ENCODE measurements at places on chromosomes 7 and 10. TPM values are rescaled to one million over a fixed set of nuclear protein-coding genes. Genes with fewer than 3 reads are reported as not detected.
A peak's percentile ranks its signal among the peaks of the same experiment; 100 is the strongest.

DNA sequence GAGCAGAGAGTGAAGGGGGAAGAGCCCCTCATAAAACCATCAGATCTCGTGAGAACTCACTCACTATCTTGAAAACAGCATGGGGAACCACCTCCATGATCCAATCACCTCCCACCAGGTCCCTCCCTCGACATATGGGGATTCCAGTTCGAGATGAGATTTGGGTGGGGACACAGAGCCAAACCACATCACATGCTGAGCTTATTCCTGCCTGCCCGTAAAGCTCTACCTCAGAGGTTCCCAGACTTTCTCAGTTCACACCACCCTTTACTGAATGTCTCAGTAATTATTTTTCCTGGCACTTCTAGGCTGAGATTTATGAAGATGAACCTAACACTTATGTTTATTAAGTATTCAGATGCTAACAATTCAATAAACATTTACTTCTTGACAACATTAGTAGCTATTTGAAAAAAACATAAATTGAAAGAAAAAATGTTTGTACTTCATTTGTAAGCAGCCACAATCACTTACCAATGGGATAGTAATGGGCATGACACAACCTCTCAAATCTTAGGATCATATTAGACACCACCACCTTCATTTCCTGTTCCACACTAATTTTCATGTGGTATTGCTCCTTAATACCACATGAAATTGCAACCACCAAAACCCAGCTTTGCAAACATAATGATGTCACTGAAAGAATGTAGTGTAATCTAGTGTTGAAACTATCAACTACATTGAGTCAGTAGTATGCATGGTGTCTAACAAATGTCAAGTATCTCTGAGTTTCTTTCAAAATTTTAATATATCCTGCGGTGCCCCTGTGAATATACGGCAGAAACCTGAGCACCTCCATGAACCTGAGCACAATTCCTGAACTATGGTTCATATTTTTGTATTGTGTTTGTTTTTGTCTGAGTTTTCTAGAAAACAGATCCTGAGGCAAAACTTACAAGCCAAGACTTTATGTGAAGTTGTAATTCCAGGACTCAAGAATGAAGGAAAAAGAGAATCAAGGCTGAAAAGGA lies 4.5 kb upstream of the DGKI start:
- no peak overlapping the region for H3K4me3 ChIP-seq
- DNase-seq: no peak
- no peak overlapping the region for H3K27ac ChIP-seq
- H3K27me3 ChIP-seq: peaks cover 47% of the 10 kb centered on the region
- H3K4me1 ChIP-seq: peaks cover 7% of the 10 kb centered on the region

DNA sequence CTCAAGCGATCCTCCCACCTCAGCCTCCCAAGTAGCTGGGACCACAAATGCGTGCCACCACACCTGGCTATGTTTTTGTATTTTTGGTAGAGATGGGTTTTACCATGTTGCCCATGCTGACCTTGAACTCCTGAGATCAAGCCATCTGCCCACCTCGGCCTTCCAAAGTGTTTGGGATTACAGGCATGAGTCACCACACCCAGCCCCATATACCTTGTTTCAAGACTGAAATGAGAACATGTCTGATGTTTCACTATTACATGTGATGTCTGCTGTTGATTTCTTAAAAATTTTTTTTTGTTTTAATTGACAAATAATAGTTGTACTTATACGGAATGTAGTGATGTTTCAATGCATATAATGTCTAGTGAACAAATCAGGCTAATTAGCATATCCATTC lies 14.5 kb downstream of the KLHL7 start:
- no peak overlapping the region for H3K4me3 ChIP-seq
- no peaks in the 10 kb centered on the region for H3K36me3 ChIP-seq
- H3K27me3 ChIP-seq: no peaks in the 10 kb centered on the region
- DNase-seq: no peak
- H3K27ac ChIP-seq: no peak overlapping the region
- H3K4me1 ChIP-seq: no peaks in the 10 kb centered on the region

GRCh38 chr10:94213980-94214379 lies 148.8 kb downstream of the NOC3L start:
- no peak overlapping the region for H3K27ac ChIP-seq
- H3K27me3 ChIP-seq: peaks cover 6% of the 10 kb centered on the region
- H3K4me1 ChIP-seq: no peaks in the 10 kb centered on the region
- no peak overlapping the region for H3K4me3 ChIP-seq

GRCh38 chr10:76285012-76285411 lies 853.6 kb downstream of the LRMDA start:
- H3K4me3 ChIP-seq: no peak overlapping the region
- H3K4me1 ChIP-seq: no peaks in the 10 kb centered on the region
- no peak for DNase-seq

The ANKRD2 gene
- total RNA-seq: 0.26 TPM

DNA sequence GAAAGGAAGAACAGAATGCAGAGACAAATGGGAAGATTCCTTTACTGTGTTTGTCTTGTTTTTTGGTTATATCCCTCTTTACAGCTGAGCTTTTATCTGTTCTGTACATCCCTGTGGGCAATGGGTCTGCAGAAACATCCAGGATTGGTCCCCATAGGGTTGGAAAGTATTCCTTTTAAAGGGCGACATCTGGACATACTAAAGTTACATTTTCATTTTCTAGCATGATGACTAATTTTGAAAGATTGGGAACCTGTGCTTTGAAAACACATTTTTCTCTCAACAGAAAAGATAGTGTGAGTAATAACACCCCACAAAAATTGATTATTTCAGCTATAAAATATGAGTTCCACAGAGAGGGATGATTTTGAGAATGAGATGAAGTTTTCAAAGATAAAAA lies 435.8 kb downstream of the GPAM start:
- no peak for DNase-seq
- H3K27ac ChIP-seq: no peak overlapping the region
- H3K4me1 ChIP-seq: no peaks in the 10 kb centered on the region
- no peaks in the 10 kb centered on the region for H3K36me3 ChIP-seq

The LHFPL3 gene
- not detected for total RNA-seq

The BPGM gene
- 18.6 TPM for total RNA-seq

GRCh38 chr10:4767033-4767814 lies 58.8 kb upstream of the AKR1E2 start:
- no peaks in the 10 kb centered on the region for H3K4me1 ChIP-seq
- H3K4me3 ChIP-seq: no peak overlapping the region
- no peak overlapping the region for H3K27ac ChIP-seq
- no peak for DNase-seq
- peaks cover 39% of the 10 kb centered on the region for H3K27me3 ChIP-seq

The TMEM213 gene
- total RNA-seq: not detected

- H3K4me1 ChIP-seq: peaks cover 3% of the 10 kb centered on the region
- peak; percentile 53 for DNase-seq
- H3K27me3 ChIP-seq: no peaks in the 10 kb centered on the region
- no peak overlapping the region for H3K4me3 ChIP-seq
- no peak overlapping the region for H3K27ac ChIP-seq
- H3K36me3 ChIP-seq: no peaks in the 10 kb centered on the region
Measured at GRCh38 chr7:140003913-140004382, 58.8 kb downstream of the PARP12 start.

GRCh38 chr10:20622531-20623211 lies 274.4 kb downstream of the NEBL start:
- no peaks in the 10 kb centered on the region for H3K4me1 ChIP-seq
- DNase-seq: no peak
- H3K36me3 ChIP-seq: no peaks in the 10 kb centered on the region
- H3K27ac ChIP-seq: no peak overlapping the region
- H3K27me3 ChIP-seq: no peaks in the 10 kb centered on the region
- no peak overlapping the region for H3K4me3 ChIP-seq

The KNDC1 gene
- 0.32 TPM for total RNA-seq

The TAS2R3 gene
- total RNA-seq: 0.70 TPM

The SGCE gene
- 3.2 TPM for total RNA-seq

DNA sequence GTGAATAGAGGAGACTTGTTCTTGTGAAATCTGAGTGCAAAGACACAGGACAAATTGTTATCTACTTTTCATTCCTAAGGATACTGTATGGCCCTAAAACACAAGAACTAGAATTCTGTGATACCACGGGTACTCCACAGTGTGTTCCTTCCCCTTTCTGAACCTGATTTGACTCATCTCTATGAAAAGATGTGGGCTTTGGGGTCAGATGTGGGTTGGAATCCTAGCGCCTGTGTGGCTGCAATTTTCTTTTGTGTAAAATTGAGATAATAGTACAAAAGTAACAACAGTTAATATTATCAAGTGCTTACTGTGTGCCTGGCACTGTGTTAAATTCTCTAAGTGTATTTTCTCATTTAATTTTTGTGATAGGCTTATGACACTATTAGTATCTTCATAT lies 8.1 kb downstream of the SRGN start:
- peak; percentile 53 for DNase-seq
- H3K4me3 ChIP-seq: no peak overlapping the region
- peaks cover 63% of the 10 kb centered on the region for H3K4me1 ChIP-seq
- H3K27me3 ChIP-seq: no peaks in the 10 kb centered on the region

- H3K27me3 ChIP-seq: no peaks in the 10 kb centered on the region
- no peak for DNase-seq
- H3K4me1 ChIP-seq: no peaks in the 10 kb centered on the region
- H3K27ac ChIP-seq: no peak overlapping the region
Measured at GRCh38 chr10:48454302-48455054, 148.0 kb downstream of the MAPK8 start.

DNA sequence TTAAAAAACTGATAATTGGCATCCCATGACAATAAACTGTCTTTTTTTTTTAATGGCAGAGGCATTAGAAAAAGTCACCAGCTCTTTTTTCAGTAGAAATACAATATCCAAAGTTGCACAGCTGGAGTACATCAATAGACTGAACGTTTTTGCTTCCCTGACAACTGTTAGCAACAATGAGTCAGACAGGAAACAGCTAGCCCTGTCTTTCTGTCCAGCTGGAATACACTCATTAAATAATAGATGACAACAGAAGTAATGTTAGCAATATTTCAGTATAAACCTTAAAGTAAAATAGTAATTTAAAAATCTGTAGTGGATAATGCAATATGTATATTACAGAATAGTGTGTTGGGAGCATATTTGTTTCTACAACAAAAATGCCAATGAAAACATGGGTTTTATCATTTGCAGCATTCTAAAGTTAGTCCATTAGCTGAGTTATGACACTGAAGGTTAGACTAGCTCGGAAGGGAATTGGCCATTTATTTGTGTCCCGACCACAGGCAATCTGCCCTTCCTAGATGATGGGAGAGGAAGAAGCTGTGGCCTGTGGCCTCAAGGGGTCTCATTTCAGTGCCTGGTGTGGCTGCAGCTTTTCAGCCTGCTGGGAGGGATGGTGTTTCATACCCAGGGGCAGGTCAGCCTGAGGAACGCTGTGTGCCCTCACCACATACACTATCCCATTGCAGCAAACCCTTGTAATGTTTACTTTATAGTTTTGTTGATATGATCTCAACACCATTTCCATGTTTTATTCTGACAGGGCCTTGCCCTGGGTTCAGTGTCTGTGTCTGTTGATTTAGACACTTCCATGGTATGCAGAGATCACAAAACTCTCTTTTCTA lies 173.3 kb downstream of the SLC16A9 start:
- DNase-seq: no peak
- no peaks in the 10 kb centered on the region for H3K36me3 ChIP-seq
- H3K27me3 ChIP-seq: no peaks in the 10 kb centered on the region
- no peak overlapping the region for H3K27ac ChIP-seq
- H3K4me1 ChIP-seq: no peaks in the 10 kb centered on the region
- H3K4me3 ChIP-seq: no peak overlapping the region

DNA sequence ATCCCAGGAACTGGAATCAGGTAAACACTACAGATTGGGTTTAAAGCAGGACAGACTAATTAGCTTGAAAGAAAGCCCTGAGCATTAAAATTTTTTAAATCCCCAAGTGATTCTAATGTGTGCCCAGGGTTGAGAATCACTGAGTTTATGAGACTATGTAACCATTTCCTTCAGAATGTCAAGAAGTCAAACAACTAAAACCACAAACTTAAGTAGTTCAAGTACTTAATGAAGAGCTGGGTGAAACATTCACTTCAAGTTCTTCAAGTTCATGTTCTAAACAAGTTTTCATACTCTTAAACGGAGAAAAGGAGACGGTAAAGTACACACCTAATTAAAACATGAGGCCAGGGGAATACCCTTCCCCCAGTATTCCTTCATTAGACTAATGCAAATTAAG lies 28.2 kb upstream of the TLL2 start:
- no peak overlapping the region for H3K27ac ChIP-seq
- no peak overlapping the region for H3K4me3 ChIP-seq
- no peak for DNase-seq
- H3K36me3 ChIP-seq: peaks cover 50% of the 10 kb centered on the region

DNA sequence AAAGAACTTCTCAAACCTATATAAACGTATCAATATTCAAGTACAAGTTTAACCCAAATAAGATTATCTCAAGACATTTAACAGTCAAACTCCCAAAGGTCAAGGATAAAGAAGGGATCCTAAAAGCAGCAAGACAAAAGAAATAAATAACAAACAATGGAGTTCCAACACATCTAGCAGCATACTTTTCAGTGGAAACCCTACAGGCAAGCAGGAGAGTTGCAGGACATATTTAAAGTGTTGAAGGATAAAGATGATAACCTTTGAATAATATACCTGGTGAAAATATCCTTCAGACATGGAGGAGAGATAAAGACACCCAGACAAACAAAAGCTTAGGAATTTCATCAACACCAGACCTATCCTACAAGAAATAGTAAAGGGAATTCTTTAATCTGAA lies 82.8 kb downstream of the TES start:
- no peak overlapping the region for H3K4me3 ChIP-seq
- peaks cover 27% of the 10 kb centered on the region for H3K27me3 ChIP-seq
- H3K4me1 ChIP-seq: no peaks in the 10 kb centered on the region
- H3K36me3 ChIP-seq: no peaks in the 10 kb centered on the region

The ERVW-1 gene
- total RNA-seq: not detected

The C10orf143 gene
- 4.3 TPM for total RNA-seq

DNA sequence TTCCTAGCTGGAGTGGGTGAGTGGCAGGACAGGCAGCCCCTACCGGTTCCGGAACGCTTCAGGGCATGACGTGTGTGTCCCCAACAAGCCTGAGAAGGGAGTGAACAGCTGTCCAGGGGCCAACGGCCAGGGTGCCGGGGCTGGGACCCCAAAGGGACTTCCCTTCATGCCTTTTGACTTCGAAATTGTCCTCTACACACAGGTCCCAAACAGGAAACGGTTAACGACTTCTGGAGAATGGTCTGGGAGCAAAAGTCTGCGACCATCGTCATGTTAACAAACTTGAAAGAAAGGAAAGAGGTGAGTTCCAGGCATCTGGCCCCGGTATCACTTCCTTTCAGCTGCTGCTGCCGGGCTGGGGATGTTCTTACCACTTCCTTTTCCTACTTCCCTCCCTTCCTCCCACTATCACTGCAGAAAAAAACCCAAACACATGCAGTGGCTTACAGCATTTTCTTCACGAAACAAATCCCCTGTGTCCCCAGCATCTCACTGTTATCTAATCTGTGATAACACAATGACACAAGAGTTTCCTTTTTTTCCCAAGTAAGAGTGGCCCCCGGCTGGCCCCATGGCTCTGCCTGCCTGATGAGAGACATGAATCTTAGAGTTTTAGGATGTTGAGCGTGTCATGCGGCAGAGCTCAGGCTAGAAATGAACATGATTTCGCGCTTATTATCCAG lies 63.2 kb downstream of the MKI67 start:
- H3K36me3 ChIP-seq: peaks cover 32% of the 10 kb centered on the region
- H3K27me3 ChIP-seq: no peaks in the 10 kb centered on the region
- peaks cover 58% of the 10 kb centered on the region for H3K4me1 ChIP-seq
- H3K4me3 ChIP-seq: peak overlapping the region; percentile 58
- peak; percentile 74 for DNase-seq

- H3K27ac ChIP-seq: no peak overlapping the region
- no peaks in the 10 kb centered on the region for H3K4me1 ChIP-seq
- H3K4me3 ChIP-seq: no peak overlapping the region
- no peak for DNase-seq
- H3K27me3 ChIP-seq: no peaks in the 10 kb centered on the region
- no peaks in the 10 kb centered on the region for H3K36me3 ChIP-seq
Measured at GRCh38 chr7:74544706-74545469, 91.2 kb downstream of the GTF2IRD1 start.
